ENCODE measurements at places on chromosomes 4 and X. TPM values are rescaled to one million over a fixed set of nuclear protein-coding genes. Genes with fewer than 3 reads are reported as not detected.

- DNase-seq: no peak
Observed at GRCh38 chr4:141659539-141659938, 23.2 kb downstream of the IL15 start.

- no peak for DNase-seq
Observed at GRCh38 chr4:31054295-31054694, 334.1 kb downstream of the PCDH7 start.

GRCh38 chr4:98385831-98386230 lies 124.6 kb downstream of the RAP1GDS1 start:
- no peak for DNase-seq

DNA sequence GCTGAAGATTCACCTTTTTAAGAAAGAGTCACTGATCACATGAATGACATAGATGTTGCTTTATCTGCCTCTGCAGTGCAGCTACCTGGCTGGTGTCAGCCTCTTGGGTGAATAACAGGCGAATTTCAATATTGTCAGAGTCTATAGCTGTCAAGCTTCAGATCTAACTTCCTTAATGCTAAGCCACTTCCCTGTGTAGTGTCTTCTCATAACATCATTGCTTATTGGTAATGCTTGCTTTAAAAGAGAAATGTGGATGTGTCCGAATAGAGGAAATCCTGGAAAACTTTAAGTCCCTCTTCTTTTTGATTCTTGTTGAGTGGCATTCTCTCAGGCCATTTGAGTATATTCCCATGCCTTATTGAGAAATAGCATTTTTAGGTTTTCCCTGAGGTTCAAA lies 7.3 kb upstream of the IGFBP7 start:
- no peak for DNase-seq

DNA sequence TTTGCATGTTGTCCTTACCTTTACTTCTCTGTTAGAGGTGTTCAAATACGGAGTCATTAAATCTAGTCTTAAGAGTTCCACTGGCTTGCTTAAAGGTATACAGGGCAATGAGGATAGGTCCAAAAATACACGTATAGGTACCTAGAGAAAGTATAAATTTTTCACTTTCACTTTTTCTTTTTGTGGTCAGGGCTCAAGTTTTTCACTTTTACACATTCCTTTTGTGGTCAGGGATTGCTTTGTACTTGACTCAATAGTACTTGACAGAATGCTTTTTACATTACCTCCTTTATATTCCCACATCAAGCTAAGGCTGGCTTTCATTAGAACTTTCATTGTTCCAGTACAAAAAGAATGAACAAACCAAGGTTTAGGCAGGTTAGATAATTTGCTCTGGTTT lies 21.7 kb downstream of the TMEM184C start:
- DNase-seq: no peak

DNA sequence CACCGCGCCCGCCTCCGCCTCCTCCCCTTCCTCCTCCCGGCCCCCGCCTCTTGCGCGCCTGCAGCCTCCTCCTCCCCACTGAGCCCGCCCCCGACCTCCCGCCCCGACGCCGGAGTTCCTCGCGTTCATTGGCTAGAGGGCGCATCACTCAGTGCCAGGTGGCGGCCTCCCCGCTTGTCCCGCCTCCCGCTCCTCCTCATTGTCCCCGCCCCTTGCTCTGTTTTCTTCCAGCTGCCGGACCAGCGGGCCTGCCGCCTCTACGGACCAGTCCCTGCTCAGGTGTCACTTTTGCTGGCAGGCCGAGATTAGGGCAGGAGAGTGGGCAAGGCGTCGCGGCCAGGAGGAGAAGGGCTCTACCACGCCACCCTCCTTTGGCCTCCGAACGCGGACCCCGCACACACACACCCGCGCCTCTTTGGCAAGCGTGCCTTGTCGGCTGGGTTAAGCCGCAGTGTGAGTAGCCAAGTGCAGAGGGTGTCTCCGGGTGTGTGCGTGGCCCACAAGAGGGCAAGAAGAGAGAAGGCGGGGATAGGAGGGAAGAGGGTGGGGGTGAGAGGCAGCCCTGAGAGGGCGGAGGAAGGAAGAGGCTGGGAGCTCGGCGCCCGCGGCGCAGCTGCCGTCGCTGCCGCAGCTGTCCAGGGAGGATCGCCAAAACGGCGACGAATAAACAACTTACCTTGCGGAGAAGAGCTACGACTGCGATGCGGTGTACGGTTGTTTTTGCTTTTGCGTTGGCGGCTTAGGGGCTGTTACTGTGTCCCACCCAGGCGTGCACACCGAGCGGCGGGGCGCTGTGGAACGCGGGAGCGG lies 436 bp upstream of the PPP3CA start:
- peak; percentile 99 for DNase-seq

DNA sequence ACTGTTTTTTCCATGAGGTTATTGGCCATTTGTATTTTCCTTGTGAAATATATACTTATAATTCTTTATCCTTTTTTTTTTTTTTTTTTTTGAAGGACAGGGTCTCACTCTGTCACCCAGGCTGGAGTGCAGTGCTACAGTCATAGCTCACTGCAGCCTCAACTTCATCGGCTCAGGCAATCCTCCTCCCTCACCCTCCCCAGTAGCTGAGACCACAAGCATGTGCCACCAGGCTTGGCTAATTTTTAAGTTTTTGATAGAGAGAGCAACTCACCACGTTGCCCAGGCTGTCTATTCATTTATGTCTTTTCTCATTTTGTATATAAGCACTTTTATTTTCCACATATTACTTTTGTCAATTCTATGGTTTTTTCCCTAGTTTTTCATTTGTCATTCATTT lies 16.8 kb downstream of the RBPJ start:
- DNase-seq: no peak

- DNase-seq: no peak
Observed at GRCh38 chr4:142728233-142728632, 117.9 kb downstream of the INPP4B start.

DNA sequence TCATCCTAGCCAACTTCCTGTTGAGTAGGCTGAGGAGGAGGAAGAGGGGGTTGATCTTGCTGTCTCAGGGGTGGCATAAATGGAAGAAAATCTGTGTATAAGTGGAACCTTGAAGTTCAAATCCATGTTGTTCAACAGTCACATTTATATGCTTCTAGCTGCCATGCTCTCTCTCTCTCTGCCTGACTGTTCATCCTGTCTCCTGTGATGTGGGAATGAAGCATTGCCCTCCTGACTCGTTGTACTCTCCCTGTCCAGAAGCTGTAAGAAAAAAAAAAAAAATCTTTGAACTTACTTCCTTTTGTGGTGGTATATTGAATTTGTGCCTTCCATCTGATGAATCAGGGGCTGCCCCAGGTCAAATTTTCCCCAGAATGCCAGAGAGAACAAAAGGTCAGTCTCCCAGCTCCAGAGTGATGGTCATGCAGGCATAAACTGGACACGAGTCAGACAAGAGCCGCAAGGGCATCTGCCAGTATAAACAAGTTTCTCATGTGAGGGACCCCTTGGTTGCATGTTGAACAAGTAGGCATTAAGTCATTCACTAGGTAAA lies 257.0 kb downstream of the IDS start:
- no peak for DNase-seq

DNA sequence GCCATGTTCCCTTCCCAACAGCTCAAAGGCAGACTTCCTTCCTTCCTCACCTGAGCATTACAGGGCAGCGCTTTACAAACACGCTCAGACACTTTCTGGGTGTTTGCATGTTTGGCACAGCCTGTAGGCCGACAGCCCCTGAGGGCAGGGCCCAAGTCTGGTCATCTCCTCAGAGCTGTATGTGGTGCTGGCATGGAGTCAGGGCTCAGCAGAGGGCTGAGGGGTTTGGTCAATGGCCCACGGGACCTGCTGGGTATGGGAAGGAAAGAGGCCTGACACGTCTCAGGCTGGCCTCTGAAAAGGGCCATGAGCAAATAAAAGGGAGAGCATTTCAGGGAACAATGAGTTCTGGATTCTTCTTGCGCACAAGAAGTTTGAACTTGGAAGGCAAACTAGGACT lies 73.8 kb upstream of the MAP3K15 start:
- DNase-seq: no peak

DNA sequence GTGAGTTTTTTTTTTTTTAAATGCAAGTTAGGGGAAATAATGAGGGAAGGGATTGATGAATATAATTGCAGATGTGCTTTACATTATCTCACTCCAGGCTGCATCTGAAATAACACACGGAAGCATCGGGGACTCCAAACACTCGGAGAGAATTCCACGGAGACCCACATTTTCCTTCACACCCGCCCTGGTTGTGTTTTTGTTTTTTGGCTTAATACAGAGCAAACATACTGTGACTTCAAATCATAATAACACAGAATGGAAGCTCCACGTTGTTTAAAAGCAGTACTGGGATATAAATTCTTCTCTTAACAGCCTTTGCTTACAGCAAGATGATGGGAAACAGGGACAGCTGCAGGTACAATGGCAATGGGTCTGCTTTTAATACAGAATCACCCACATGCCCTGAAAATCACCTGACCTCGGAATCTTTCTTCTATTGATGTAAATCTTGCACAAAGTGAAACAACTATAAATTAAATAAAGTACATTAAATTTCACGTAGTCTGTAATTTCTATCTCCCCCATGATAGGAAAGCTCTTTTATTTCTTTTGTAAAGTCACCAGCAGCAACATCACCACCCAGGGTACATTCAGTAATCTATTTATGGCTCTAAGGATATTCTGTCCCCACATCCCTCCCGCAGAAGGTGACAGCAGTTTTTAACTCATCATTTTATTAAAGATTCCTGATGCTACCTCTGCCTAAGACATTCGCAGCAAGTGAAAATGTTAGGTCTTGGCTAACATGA lies 119.3 kb downstream of the ZNF827 start:
- DNase-seq: no peak

DNA sequence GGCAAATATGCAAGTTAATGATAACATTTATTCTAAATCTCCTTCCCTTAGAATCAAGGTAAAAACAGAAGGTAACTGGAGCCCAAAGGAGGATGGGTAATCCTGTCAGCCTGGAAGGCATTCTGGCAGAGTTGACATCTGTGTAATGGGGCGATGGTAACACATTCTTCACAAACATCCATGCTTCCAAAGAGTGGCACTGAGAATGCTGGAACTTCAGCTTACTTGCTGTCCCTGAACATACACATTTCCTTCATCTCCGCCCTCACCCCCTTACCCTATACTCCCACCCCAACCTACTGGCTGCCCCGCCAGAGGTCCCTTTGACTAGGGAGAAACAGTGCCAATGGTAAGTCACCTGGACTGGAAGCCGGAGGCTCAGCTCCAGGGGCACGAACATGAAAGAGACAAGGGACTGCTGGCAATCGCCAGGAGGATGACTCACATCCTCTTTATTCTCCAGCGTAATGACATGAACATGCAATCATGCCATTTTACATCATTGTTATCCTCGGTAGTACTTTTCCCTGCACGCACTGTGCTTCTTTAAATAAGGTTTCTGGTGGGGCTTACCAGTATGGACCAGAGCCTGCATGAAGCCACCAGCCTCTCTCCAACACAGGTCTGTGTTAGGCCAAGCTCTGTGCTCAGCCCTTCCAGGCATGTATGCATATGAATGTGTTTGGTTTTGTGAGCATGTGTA lies 694.2 kb upstream of the TENM3 start:
- DNase-seq: no peak

DNA sequence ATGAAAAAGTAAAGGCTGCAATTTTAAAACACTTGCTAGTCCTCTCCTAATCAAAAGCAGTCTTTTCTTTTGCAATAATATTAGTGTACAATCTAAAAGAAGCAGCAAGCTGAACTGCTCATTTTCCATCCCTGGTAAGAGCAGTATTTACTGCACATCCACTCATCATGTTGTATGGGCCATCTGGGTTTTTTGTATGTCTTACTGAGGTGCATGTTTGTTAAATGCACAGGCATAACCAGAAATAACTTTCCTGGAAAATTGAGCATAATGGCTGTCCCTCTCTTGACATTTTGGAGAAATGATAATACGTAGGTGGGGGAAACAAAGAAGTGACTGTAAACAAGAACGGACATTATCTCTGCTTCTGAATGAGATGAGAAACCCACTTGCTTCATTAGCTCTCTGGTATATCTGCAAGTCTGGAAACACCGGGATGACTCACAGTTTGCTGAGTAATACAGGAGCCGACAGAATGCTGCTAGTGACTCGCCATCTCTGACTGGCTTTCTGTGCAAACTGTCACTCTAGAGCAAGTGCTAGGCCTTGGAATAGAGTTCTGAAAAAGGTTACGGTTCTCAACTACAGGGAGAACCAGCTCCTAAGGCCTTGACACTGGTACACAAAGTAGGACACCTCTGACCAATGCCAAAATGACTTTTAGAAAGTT lies 85.7 kb upstream of the MTM1 start:
- no peak for DNase-seq

- no peak for DNase-seq
Observed at GRCh38 chr4:155248002-155248896, 39.8 kb downstream of the NPY2R start.

CRLF2 gene
- total RNA-seq: not detected

USP46 gene
- total RNA-seq: 61.1 TPM

CXCL8 gene
- 1.2 TPM for total RNA-seq

CXCL10 gene
- total RNA-seq: 1.2 TPM

WDR45 gene
- total RNA-seq: 65.4 TPM

MAGED4 gene
- 1.1 TPM for total RNA-seq

RHOXF1 gene
- total RNA-seq: not detected

SCD5 gene
- 2.7 TPM for total RNA-seq

Data from left ventricle myocardium superior (tissue), 1 donor.